Activated CD4-positive, alpha-beta T cell treated with anti-CD3 and anti-CD28 coated beads, Interleukin-2, amount 10 ng/mL, durations not matched to agents 7 days and 5 days (primary cell): ENCODE measurements at places on chromosomes 3 and 15. TPM values are rescaled to one million over a fixed set of nuclear protein-coding genes. Genes with fewer than 3 reads are reported as not detected.

DNA sequence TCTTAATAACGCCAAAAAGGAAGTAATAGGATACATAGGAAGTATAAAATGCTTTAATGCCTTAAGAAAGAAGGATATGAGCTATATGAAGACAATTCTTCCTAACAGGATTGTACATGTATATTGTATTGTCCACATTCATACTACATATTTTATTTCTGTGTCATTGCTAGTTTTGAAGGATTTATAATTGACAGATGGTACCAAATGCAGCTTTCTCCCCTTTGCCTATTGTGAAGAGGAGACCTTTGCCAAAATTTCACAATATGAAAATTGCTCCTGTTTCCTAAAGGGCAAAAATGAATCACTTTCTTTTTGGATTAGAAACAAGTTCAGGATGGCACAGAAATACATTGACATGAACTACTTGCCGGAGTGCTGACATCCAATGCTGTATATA lies 34.8 kb upstream of the EOMES start:
- peaks cover 11% of the 10 kb centered on the region for H3K4me1 ChIP-seq
- H3K27ac ChIP-seq, result no peak overlapping the region
- H3K4me3 ChIP-seq, result no peak overlapping the region
- no peaks in the 10 kb centered on the region for H3K27me3 ChIP-seq

GRCh38 chr15:72155003-72155621 lies 36.9 kb downstream of the SENP8 start:
- H3K27ac ChIP-seq, result no peak overlapping the region
- H3K4me3 ChIP-seq, result no peak overlapping the region
- H3K4me1 ChIP-seq, result peaks cover 3% of the 10 kb centered on the region
- H3K27me3 ChIP-seq, result peaks cover 3% of the 10 kb centered on the region

GRCh38 chr15:59689626-59690236 lies 611 bp upstream of the BNIP2 start:
- peaks cover 22% of the 10 kb centered on the region for H3K36me3 ChIP-seq
- H3K4me3 ChIP-seq, result peak overlapping the region; percentile 84
- peaks cover 43% of the 10 kb centered on the region for H3K4me1 ChIP-seq
- DNase-seq, result peak; percentile 84

Gene FSTL1
- 0.35 TPM for total RNA-seq

Gene WNT5A
- not detected for total RNA-seq

Gene ADAMTSL3
- total RNA-seq, result not detected

Gene SLC12A1
- not detected for total RNA-seq
